Activated T-cell treated with anti-CD3 and anti-CD28 coated beads, Interleukin-2, amount 50 U/mL, for 72 hours (primary cell): ENCODE measurements at places on chromosomes 2 and 18. TPM values are rescaled to one million over a fixed set of nuclear protein-coding genes. Genes with fewer than 3 reads are reported as not detected.

The PTH2R gene
- 0.28 TPM for total RNA-seq

The ARHGEF33 gene
- not detected for total RNA-seq

The PTCD3 gene
- 181 TPM for total RNA-seq

The VIT gene
- not detected for total RNA-seq

The PDCL3 gene
- 36.8 TPM for total RNA-seq

The SLC9A2 gene
- 0.19 TPM for total RNA-seq

The SRSF7 gene
- 264 TPM for total RNA-seq

The C2orf78 gene
- total RNA-seq, result not detected

The PCARE gene
- not detected for total RNA-seq

The GYPC gene
- 144 TPM for total RNA-seq

The BIN1 gene
- 87.3 TPM for total RNA-seq

The CBLN2 gene
- total RNA-seq, result not detected

The MC5R gene
- total RNA-seq, result not detected

The PCGF1 gene
- total RNA-seq, result 63.1 TPM

The SH3BP4 gene
- 1.6 TPM for total RNA-seq

The ATP8B1 gene
- not detected for total RNA-seq

The SERPINB2 gene
- total RNA-seq, result not detected
